ENCODE measurements at places on chromosomes 11 and 22.

- no peak for DNase-seq
Measured at GRCh38 chr22:25350551-25350971, 131.1 kb downstream of the CRYBB2 start.

GRCh38 chr11:26088391-26088790, 243.5 kb upstream of the ANO3 start:
- DNase-seq: no peak

DNA sequence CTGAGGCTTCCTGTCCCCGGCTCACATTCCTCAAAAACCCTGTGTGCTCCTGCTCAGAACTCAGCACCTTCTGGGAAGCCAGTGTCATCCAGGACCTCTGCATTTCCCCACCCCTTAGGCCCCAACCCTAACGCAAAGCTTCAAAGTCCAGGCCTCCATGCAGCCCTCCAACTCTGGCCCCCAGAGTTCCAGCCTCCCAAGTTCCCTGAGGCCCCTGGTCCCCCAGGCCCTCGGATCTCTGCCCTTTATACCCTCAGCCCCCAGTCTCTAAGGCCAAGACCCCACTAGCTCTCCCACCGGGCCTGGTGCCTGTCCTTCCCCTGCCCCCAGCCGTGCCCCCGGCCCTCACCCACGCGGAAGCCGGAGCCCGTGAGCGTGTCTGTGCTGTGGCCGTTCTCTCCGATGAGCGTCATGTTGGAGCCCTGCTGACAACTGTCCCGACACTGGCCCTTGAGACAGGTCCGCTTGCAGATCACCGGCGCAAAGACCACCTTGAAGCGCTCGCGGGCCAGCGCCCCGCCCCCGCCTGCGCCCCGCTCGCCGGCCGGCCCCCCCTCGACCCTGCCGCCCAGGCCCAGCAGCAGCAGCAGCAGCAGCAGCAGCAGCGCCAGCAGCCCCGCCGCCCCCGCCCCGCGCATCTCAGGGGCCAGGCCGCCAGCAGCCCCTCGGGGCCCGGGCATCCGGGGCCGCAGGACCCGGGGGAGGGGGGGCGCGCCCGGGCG, 718 bp downstream of the LTBP3 start:
- DNase-seq: no peak

DNA sequence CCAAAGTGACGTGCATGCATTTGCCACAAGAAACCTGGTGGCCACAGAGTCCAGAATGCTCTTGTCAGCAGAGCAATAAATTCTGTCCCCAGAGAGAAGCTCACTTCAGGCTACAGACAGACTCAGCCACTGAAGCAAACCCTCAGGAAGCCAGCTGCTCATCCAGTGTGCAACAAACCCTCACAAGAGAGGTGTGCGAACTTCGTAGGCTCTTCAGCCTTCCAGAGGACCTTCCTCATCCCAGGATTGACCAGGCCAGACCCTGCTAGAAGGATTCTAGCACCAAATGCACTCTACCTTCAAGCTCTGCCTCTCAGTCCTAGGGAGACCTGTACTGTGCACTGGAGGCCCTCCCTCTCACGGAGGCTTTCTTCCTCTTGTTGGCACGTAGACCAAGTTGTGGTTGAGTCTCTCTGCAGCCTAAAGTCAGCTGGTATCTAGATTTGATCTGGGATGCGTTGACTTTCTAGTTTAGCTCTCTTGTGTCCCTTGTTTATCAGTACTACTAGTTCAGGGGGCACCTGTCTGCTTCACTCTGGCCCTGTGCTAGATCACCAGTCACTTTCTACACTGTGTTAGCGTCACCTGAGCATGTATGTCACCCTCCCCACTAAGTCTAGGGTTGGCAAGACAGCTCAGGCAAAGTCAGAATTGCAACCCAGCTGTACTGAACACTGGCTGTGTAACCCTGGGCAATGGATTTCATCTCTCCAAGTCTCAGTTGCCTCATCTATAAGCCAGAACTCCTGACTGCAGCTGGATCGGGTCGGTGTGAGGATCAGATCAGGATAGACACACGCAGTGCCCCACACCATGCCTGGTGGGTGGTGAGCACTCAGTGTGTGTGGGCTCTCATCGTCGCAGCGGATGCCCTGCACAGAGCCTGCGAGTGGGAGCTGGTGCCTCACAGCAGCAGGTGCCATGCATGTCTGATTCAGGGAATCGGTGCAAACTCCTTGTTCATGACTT, 22.1 kb upstream of the TMPRSS13 start:
- no peak for DNase-seq

- DNase-seq: no peak
Measured at GRCh38 chr11:95084509-95084908, 5.1 kb upstream of the ENDOD1 start.

GRCh38 chr11:123434262-123434661, 4.2 kb downstream of the GRAMD1B start:
- DNase-seq: no peak

GRCh38 chr11:105144887-105145286, 5.3 kb upstream of the CARD18 start:
- peak; percentile 51 for DNase-seq

GRCh38 chr11:132284048-132284447, 913.6 kb downstream of the NTM start:
- no peak for DNase-seq

GRCh38 chr11:86194998-86195397, 49.6 kb upstream of the EED start:
- no peak for DNase-seq

- DNase-seq: no peak
Measured at GRCh38 chr11:86918973-86919372, 36.2 kb downstream of the FZD4 start.

- DNase-seq: no peak
Measured at GRCh38 chr11:57426439-57426928, 437 bp downstream of the SLC43A3 start.

All from NCI-H460 (cell line).